ENCODE measurements at places on chromosomes 16 and 17. TPM values are rescaled to one million over a fixed set of nuclear protein-coding genes. Genes with fewer than 3 reads are reported as not detected.

The MXRA7 gene
- 105 TPM for total RNA-seq

The ASIC2 gene
- not detected for total RNA-seq

The LRRC37B gene
- total RNA-seq: 19.1 TPM

The SMIM36 gene
- total RNA-seq: not detected

The NCBP3 gene
- total RNA-seq: 40.3 TPM

The KRTAP1-5 gene
- not detected for total RNA-seq

The KREMEN2 gene
- not detected for total RNA-seq

The RTN4RL1 gene
- total RNA-seq: 5.8 TPM

The FNDC8 gene
- total RNA-seq: not detected

The FZD2 gene
- 7.4 TPM for total RNA-seq

The CFAP97D1 gene
- total RNA-seq: not detected
